ENCODE measurements at places on chromosomes 4 and X. TPM values are rescaled to one million over a fixed set of nuclear protein-coding genes. Genes with fewer than 3 reads are reported as not detected.

Gene TAF7L
- total RNA-seq = not detected

Gene UTP14A
- total RNA-seq = 29.3 TPM

- no peak for DNase-seq
Observed at GRCh38 chr4:74159143-74159709, 1.3 kb downstream of the MTHFD2L start.

DNA sequence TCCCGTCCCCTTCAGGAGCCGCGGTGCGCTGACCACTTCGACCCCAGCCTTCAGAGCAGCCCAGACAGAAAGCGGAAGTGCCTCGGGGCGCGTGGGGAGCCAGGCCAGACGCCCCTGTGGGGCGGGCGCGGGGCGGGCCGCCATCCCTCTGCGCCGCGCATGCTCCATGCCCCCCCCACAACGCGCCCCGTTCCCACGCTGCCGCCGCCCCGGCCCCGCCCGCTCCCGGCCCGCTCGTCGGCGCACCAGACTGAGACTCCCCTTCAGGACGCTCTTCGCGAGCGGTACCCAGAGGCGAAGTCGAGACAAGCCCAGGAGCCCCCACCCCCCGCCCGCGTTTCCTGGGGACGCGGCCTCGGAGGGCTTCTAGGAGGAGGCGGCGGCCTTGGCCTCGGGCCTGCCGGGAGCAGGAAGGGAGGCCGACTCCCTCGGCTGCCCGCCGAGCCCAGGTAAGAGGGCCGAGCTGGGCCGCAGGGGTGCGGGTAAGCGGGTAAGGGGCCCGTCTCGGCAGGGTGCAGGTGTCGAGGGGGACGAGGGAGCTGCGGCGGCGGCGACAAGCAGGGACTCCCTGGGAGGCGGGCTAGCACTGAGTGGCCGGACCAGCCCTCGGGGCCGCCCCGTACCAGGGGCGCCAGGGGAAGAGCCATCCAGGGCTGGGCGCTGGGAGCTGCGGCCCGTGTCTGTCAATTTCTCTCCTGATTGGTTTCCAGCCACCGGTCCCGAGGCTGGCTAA lies at the start of gene ZFP92:
TSS of gene ZFP92 (plus strand) at position 218 of the 733 bp plus-strand sequence. CDS start 6,851 bp downstream, outside the sequence.
- DNase-seq = no peak

DNA sequence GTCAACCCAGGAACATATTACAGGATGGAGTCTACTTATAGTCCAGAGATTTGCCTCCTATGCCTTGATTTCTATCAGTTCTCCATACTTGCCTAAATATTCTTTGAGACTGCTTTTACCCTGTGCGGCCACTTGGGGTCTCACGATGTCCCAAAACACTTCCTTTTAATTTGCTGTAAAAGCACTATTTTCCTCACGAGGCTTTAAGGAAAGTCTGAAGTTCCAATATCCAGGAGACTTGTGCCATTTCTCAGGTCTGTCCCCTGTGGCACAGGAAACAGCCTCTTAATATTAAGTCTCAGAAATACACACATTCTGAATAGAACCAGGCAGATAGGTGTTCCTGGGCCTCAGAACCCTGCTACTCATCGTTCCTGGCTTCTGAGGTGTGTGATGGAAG lies 142.9 kb downstream of the TMEM164 start:
- no peak for DNase-seq

GRCh38 chr4:32192363-32192762 lies 1472.2 kb downstream of the PCDH7 start:
- DNase-seq = no peak

DNA sequence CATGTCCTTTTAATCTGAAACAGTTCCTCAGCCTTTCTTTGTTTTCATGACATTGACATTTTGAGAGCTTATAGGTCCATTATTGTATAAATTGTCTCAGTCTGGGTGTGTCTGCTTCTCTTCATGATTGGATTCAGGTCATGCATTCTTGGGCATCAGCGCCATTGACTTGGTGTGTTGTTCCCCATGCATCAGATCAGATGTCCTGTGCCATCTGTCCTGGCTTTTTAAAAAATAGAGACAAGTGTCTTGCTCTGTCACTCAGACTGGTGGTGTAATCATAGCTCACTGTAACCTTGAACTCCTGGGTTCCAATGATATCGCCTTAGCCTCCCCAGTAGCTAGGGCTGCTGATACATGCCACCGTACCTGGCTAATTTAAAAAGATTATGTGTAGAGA lies 55.7 kb downstream of the TBC1D14 start:
- DNase-seq = no peak

GRCh38 chr4:167079762-167080161 lies 154.5 kb downstream of the SPOCK3 start:
- DNase-seq = no peak

DNA sequence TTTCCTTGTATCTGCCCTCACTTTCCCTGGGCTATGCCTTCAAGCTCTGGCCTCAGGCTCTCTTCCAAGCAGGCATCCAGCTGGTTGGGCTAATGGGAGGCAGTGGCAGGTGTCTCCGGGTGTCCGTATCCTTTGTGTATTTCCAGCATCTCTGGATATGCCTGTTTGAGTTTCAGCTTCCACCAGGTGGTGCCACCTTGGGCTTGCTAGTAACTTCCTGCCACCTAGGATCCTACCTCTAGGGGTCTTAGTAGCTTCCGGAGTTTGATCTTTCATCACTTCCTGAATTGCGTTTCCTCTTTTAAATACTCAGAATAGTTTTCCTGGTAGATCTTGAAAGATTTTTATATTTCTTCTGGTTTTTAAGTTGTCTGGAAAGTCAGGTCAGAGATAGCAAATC lies 23.2 kb upstream of the ANOS1 start:
- DNase-seq = no peak

GRCh38 chrX:20727447-20727846 lies 460.7 kb upstream of the RPS6KA3 start:
- no peak for DNase-seq
